ENCODE measurements at places on chromosomes 2 and 18. TPM values are rescaled to one million over a fixed set of nuclear protein-coding genes. Genes with fewer than 3 reads are reported as not detected.

DNA sequence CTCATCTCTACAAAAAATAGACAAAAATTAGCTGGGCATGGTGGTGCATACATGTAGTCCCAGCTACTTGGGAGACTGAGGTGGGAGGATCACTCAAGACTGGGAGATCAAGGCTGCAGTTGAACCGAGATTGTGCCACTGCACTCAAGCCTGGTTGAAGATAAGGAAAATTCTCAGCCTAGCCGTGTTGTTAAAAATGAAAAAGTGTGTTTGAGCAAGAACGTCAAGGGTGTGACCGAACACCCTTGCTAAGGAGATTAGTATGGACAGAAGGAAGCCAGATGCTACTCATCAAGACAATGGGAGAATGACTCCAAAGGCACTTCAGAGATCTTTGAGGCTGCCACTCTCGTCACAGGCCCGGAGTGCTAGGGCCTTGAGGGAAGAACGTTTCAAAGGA lies 70.0 kb upstream of the NDUFV2 start:
- no peak for DNase-seq

GRCh38 chr2:181658444-181658843 lies 1.5 kb upstream of the CERKL start:
- no peak for DNase-seq

GRCh38 chr2:236971131-236971821 lies 114.4 kb upstream of the COPS8 start:
- no peak for DNase-seq

- no peak for DNase-seq
Observed at GRCh38 chr2:50963734-50964133, 68.2 kb downstream of the NRXN1 start.

- DNase-seq = no peak
Observed at GRCh38 chr2:96477458-96477857, 27.7 kb downstream of the NEURL3 start.

GRCh38 chr18:70469916-70470315 lies 181.1 kb downstream of the SOCS6 start:
- DNase-seq = no peak

GRCh38 chr2:15829985-15830384 lies 110.4 kb upstream of the MYCN start:
- no peak for DNase-seq

GRCh38 chr2:191198271-191198670 lies 46.9 kb upstream of the MYO1B start:
- no peak for DNase-seq

- no peak for DNase-seq
Observed at GRCh38 chr18:50315100-50315871, 27.8 kb upstream of the CXXC1 start.

The DPP10 gene
- total RNA-seq = not detected

The MAP2 gene
- total RNA-seq = 24.9 TPM

The CFC1 gene
- not detected for total RNA-seq

All from pulmonary artery endothelial cell (primary cell).